ENCODE measurements at places on chromosomes 12 and 14. TPM values are rescaled to one million over a fixed set of nuclear protein-coding genes. Genes with fewer than 3 reads are reported as not detected.
A peak's percentile ranks its signal among the peaks of the same experiment; 100 is the strongest.

- DNase-seq: peak; percentile 41
These were observed 11.7 kb downstream of the CAMKK2 start for GRCh38 chr12:121284551-121285390.

Gene SLC6A12
- total RNA-seq: 0.65 TPM

Gene KRT75
- not detected for total RNA-seq

DNA sequence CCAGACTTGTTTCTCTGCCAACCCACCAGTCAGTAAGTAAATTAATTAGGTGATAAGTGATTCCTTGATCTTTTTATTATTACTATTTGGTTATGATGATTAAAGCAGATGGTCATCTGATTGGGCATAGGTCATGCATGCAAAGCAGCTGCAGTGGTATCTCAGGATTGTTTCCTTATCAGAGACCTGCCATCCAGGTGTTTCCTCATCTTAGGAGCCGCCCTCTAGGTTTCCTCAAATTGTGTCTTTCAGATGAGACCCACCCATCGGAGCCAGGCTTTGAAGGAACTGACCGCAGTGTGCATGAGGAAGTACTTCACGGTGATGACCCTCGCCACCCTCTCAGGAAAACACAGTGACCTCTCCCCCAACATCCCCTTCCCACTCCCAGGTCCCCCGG lies 63.3 kb downstream of the ZFP36L1 start:
- no peak for DNase-seq

GRCh38 chr14:100955201-100955600 lies 51.7 kb upstream of the RTL1 start:
- DNase-seq: no peak

DNA sequence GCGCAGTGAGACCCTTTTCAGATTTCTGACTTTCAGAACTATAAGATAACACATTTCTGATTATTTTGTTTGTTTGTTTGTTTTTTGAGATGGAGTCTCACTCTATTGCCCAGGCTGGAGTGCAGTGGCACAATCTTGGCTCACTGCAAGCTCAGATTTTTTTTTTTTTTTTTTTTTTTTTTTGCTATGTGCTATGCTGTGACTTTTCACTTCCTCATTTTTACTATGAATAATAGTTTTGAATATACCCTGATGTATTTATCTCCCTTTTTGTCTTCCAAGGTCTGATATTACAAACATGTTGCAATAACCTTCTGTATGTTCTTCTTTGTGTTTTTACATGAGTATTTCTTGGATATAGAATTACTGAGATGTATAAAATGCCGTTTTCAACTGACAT lies 658.7 kb upstream of the SEL1L start:
- no peak for DNase-seq

DNA sequence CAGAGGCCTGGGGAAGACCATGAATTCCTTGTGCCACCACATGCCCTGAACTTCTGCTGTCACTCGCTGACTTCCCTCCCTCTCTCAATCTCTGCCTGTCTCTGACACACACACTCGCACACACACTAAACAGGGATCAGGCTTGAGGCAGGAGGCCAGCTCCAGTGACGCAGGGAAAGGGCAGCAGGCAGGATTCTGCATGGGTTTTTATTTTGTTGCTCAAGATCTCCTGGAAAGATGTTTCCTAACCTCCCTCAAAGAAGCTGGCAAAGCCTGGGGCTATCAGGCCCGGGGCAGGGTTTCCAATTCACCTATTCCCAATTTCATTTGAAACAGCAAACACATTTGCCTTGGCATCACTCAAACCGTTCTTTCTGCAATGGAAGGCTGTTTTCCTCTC lies 27.7 kb upstream of the PEX5 start:
- DNase-seq: no peak

Gene JPH4
- total RNA-seq: 0.24 TPM

- no peak for DNase-seq
These were observed 36.6 kb downstream of the SENP1 start for GRCh38 chr12:48069241-48069640.

GRCh38 chr12:108638141-108638827 lies 4.6 kb upstream of the SELPLG start:
- DNase-seq: no peak

Gene TAS2R30
- total RNA-seq: 1.5 TPM

GRCh38 chr12:121176826-121177529 lies 33.0 kb upstream of the P2RX4 start:
- no peak for DNase-seq

Gene RPS26
- 28.5 TPM for total RNA-seq

Gene KRT79
- total RNA-seq: 0.77 TPM

DNA sequence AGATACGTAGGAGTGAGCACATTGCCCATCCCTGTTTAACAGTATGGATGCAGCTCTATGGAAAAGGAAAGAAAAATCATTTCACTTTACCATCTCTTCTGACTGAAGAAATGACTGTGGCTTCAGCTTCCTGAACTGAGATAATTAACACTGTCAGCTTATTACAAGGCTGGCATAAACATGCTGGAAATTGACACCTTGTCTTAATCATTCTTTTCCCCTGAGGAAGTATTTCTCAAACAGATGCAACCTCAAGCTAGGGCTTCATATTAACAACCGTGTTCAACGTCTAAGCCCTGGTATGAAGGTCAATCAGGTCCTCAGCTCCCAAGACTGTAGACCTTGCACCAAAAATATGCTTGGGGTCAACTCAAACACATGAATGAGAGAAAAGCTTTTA lies 25.0 kb downstream of the RERG start:
- DNase-seq: no peak

DNA sequence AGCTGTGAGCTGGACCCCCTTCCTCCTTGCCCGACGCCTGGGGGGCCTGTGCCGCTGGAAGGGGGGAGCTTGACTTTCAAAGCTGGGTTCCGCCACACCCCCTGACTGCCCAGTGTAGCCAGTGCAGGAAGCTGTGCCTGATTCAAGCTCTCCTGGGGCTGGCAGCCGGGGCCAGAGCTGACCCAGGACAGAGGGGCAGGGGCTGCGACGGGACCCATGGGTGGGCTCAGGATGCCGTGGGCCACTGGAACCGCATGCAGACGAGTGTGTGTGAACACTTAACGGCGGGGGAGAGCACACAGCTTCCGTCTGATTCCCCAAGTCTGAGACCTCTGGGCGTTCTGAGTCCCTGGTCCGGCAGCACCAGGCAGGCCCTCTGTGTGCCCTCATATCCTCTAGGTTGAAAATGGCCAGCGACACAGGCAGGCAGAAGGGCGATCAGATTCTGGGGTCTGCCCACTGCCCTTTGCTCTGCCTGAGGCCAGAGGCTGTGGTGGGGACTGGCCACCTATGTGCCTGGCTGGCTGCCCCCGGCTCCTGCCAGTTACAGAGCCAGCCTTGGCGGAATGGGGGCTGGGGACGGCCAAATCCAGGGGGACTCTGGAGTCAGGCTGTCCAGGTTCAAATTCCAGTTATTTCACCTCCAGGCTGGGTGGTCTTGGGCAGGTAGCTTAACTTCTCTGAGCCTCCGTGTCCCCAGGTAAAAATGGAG lies 54.0 kb downstream of the CYP46A1 start:
- DNase-seq: no peak

GRCh38 chr12:24500421-24500820 lies 448.5 kb downstream of the BCAT1 start:
- no peak for DNase-seq

Gene SERPINA10
- total RNA-seq: not detected

- no peak for DNase-seq
These were observed 3.7 kb downstream of the NOVA1 start for GRCh38 chr14:26594148-26594547.

Gene RASSF9
- 2.1 TPM for total RNA-seq

GRCh38 chr12:132433641-132434395 lies 56.1 kb upstream of the FBRSL1 start:
- DNase-seq: no peak

Gene KRT83
- not detected for total RNA-seq

GRCh38 chr14:47425302-47425701 lies 250.1 kb downstream of the MDGA2 start:
- DNase-seq: no peak

GRCh38 chr12:32159925-32160324 lies 53.3 kb downstream of the BICD1 start:
- DNase-seq: no peak

Gene TSPAN8
- total RNA-seq: 1.2 TPM

GRCh38 chr12:64903479-64904152 lies 79.2 kb downstream of the TBC1D30 start:
- DNase-seq: no peak

DNA sequence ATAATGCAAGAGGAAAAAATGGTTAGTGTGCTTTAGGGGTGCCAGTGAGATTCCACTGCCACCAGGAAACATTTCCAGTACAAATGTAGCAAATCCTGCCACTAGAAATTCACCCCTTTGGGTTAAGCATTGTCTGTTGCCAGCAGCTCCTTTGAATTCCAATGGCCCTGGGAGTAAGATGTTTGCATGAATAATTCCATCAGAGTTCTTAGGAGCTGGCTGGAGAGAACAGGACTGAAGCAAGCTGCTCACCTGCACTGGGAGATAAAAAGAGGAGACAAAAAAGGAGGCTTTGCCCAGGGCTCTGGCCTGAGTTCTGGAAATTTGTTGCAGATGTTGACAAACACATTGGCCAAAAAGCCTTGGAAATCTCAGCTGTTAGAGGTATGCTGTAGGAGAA lies 57.6 kb downstream of the HSPB8 start:
- DNase-seq: no peak

Gene PTGDR
- total RNA-seq: 0.52 TPM

DNA sequence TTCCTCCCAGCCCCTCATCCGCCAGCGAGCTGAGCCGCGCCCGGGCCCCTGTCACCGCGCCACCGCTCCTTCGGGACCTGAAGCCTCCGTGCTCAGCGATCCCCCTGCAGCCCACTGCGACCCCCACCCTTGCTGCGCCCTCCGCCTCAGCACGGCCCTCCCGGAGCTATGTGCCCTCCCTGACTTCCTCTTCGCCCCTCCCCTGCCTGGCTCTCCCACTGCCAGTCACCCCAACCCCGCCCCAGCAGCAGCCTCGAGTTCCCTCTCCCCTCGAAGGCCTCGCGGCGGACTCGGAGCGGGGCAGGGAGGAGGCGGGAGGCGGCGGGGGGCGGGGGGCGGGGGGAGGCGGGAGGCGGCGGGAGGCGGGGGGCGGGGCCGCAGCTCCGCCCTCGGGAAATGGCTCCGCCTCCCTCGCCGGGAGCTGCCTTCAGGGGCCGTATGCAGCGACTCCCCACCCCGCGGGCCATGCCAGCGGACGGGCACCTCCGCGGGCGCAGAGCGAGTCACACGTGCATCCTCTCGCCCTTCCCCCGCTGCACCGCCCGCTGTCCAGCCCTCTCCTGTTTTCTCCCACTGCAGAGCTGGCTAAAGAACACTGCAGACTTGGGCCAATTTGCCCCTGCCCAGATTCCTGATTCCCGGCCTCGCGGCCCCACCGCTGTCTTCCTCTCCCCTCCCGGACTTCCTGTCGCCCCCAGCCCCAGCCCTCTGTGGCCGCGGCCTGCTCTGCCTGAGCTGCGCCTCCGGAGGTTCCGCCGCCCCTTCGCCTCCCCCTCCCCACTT lies 29.1 kb upstream of the ADIPOR2 start:
- DNase-seq: peak; percentile 94

Gene ITGB7
- total RNA-seq: 2.1 TPM

All from left cardiac atrium (tissue), 4 donors.